ENCODE measurements at places on chromosomes 12 and 14.

DNA sequence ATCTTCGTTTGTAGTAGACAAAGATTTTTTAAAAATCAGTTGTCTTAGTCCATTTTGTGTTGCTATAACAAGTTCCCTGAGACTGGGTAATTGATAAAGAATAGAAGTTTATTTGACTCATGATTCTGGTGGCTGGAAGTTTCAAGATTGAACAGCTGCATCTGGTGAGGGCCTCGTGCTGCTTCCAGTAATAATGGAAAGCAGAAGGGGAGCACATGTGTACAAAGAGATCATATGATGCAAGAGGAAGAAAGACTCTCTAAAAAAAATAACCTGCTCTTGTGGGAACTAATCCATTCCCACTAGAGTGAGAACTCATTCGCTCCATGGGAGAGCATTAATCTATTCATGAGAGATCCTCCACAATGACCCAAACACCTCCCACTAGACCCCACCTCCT lies 24.8 kb downstream of the MUCL1 start:
- DNase-seq: no peak

DNA sequence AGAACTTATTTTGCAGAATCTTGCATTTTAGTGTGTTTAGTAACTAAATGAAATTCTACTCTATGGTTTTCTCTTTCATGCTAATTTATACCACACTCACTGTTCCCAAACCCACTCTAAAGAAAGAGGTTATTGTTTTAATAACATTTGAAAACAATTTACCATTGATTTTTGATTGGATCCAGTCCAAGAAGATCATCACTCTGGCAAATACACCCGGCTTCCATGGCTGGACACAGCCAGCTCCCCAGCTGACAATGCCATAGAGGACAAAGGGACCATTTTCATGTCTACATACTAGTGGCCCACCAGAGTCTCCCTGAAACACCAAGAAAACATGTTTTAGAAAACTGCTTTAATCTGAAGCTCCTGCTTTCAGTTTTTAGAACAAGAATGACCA lies 42.4 kb downstream of the OVCH1 start:
- DNase-seq: no peak

DNA sequence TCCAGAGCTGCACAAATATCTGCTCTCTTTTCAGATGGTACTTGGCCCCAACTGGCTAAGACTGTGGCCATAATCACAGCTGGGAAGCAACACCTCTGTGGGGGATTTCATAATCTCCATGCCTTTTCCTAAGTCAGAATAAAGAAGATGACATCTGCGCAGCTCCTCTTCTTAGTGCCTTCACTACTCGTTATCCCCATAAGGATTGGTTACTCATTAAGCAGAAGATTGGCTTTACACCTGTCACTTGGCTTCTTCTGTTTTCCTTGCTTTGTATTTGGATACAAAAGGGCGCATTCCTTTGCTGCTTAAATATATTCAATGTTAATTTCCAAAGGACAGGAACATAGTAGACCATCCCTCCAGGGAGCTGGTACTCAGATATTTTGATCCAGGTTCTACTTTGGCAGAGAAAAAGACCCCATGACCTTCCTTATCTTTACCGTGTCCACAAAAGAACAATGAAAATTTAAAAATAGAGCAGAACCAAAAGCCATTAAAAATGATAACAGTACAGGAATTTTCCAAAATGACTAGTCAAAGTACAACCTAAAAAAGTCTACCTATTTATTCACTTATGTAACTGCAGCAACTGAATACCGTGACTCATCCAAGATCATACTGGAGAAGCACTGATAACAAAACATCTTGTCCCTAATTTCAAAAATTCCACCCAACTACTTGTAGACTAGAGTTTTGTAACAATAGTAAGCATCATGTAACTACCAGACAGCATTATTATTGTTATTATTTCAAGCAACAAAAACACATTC lies 352.3 kb upstream of the TMPO start:
- DNase-seq: no peak

GRCh38 chr14:68734231-68734732 lies 58.6 kb downstream of the ZFP36L1 start:
- no peak for DNase-seq

DNA sequence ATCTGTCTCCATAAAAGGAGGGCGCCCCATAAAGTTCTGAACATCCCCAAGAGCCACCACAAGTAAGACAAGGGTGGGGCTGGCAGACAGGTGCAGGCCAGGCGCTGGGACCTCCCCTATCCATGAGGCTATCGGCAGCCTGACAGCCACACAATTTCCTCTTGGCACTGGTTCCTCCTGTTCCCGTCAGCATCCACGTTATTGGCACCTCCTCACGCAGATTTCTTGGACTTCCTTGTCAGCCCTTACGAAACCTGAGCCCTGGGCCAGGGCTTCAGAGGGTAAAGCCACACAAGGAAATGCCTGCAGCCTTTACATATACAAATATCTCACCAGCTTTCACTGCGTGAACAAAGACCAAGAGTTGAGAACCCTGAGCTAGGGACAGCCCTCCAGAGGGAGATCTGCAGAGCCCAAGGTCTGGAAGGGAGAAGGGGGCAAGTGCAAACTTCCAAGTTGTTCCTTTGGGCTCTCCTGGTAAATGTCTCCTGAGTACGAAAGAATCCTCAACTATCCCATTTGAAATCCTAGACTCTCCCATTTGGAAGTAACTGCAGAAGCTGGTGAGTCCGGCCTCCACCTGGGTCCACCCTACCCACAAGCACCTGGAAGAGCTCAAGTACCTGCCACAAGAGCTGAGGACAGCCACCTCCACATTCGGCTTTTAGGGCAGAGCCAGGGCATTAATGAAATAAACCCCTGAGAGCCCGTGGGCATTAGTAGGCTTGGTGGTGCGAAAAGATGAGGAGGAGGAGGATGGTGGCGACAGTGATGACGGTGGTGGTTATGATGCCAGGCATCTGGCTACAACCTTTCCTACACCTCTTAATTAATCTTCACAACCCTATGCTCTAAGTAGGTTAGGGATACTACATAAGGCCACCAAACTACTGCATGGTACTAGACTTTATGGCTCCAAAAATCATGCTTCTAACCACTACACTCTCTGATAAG lies 5.5 kb upstream of the TC2N start:
- no peak for DNase-seq

GRCh38 chr12:57240066-57240921 lies 10.7 kb downstream of the STAC3 start:
- peak; percentile 29 for DNase-seq

DNA sequence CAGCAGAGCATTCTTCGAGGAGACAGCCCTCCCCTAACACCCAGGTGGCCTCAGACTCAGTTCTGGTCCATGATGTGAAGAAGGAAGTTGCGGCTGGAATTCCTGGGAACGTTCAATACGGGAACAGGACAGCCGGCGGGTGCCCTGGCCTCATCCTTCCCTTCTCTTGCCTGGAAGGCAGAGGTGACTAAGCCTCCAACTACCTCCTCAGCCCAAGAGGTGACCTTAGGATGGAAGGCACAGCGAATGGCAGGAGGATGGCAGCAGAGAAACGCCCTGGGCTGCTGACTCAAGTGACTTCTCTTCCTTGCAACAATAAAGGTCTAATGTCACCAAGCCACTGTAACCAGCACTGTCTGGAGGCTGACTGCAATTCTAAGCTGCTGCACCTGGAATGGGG lies 36.1 kb downstream of the DHX37 start:
- DNase-seq: no peak

DNA sequence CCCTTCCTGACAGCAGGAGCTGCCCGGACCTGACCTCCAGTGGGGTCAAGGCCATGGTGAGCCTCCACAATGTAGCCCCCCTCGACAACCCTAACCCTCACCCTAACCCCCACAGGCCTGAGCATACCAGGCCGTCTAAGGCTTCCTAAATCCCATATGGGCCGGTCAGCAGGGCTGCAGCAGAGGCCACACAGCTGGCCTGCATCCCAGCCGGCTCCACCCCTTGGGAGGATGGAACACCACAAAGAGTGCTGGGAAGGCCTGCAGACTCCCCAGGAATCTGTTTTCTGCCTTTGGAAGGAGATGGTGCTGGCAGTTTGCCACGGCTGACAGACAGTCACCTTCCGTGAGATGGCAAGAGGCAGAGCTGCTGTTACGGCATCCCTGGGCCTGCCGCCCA lies 2.8 kb downstream of the TMEM179 start:
- no peak for DNase-seq

DNA sequence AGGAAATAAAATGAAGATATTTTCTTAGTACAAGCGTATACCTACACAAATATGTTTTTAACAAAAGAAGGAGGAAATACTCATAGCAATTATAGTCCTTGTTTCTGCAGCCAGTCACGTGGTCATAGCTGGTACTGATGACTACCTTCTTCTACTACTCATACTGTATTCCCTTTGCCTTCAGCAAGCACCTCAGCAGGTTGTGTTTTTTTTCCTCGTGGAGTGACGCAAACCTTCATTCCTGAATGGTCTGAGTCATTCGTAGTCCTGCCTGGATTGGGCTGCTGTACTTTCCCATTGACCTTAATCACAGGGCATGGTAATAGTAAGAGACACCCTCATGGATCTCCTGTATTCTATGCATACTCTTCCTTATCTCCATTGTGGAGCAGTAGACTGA lies 25.7 kb upstream of the SLC16A7 start:
- DNase-seq: no peak

- no peak for DNase-seq
These were observed 938 bp upstream of the SLC6A13 start for GRCh38 chr12:263574-263973.

DNA sequence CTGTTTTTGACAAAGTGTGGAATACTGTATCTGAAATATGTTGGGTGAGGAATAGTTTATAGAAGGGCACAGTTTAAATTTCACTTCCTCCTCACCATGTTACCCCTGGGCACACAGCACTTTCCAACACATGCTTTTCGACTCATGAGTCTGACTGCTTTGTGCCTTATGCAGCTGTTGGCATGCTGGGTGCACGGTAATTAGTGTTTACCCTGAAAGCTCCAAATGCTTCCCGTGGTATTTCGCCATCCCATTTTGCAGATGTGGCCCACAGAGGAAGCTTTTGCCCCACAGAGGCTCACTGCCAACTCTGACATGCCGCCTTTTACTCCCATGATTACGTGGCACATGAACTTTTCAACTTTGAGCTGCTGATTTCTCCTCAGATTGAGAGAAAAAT lies 168.6 kb downstream of the PRKCH start:
- no peak for DNase-seq

DNA sequence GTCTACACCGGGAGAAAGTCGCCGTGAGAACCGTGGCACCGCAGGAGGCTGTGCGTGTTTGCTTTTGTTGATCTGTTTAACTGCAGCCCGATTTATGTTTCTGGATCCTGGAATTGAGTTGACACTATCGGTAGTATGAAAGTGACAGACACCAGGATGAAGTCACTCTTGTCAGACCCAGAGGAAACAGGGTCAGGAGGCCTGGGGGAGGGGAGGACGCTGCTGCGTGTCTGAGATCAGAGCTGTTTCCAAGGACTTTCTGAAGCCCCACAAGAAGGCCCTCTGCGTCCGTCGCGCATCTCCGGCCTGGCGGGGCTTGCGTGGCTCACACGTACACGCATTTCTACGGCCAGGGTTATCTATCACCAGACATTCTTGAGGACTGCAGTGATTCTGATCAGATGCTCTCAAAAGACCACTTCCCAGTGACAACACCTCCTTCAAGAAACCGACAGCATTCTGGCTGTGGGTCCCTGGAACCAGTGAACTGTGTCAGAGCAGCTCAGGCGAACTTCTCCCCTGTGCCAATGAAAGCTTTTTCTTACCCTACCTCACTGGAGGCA lies 263.4 kb downstream of the ADGRD1 start:
- no peak for DNase-seq

DNA sequence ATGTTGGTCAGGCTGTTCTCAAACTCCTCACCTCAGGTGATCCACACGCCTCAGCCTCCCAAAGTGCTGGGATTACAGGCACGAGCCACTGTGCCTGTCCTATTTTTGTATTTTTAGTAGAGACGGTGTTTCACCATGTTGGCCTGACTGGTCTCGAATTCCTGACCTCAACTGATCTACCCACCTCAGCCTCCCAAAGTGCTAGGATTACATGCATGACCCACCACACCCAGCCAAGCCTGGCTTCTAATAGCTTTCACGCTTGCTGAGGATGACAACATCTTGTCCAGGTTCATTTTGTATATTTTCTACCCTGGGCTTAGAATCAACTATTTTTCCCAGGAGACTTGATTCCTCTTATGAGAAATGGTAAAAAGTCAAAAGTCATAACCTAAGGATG lies 64.7 kb downstream of the WASHC3 start:
- no peak for DNase-seq

GRCh38 chr14:58747181-58747580 lies 109.4 kb downstream of the DACT1 start:
- no peak for DNase-seq

GRCh38 chr12:49733219-49734017 lies 7.9 kb upstream of the TMBIM6 start:
- no peak for DNase-seq

- DNase-seq: no peak
These were observed 141.3 kb downstream of the SMOC1 start for GRCh38 chr14:70020352-70021170.

GRCh38 chr12:116537101-116537904 lies 21.9 kb upstream of the MAP1LC3B2 start:
- no peak for DNase-seq

- no peak for DNase-seq
These were observed 81.6 kb upstream of the RERGL start for GRCh38 chr12:18171571-18171970.

DNA sequence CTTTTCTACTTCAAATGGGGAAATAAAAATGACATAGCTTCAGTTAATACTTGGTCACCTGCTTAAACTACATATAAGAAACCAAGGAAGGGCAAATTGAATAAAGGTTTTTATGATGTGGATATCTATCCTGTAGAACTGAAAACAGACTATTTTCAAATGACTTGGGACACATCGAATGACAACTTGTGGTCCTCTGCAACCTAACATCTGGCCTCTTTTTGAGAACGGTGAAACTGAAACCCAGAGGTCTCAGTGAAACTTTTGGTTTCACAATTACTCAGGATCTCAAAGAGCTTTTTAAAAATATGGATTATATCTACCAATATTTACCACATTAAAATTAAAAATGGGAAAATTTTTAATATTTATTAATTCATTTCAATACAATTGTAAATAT lies 65.2 kb downstream of the PPP2R5E start:
- peak; percentile 65 for DNase-seq

GRCh38 chr12:54688309-54689033 lies 40.3 kb upstream of the DCD start:
- DNase-seq: no peak

GRCh38 chr12:96236221-96236822 lies 42.1 kb downstream of the ELK3 start:
- no peak for DNase-seq
